Tibial artery (tissue), 4 donors: ENCODE measurements at places on chromosomes 5 and 9.
A peak's percentile ranks its signal among the peaks of the same experiment; 100 is the strongest.

- no peak overlapping the region for H3K4me3 ChIP-seq
- DNase-seq, result peak; percentile 21
- H3K27me3 ChIP-seq, result no peaks in the 10 kb centered on the region
- no peaks in the 10 kb centered on the region for H3K36me3 ChIP-seq
- no peaks in the 10 kb centered on the region for H3K4me1 ChIP-seq
Measured at GRCh38 chr5:156479849-156480248, 152.9 kb downstream of the SGCD start.

GRCh38 chr5:109857405-109858031 is 167.8 kb downstream of the MAN2A1 start:
- H3K4me1 ChIP-seq, result no peaks in the 10 kb centered on the region
- no peak overlapping the region for H3K4me3 ChIP-seq
- no peak overlapping the region for H3K27ac ChIP-seq
- H3K36me3 ChIP-seq, result peaks cover 28% of the 10 kb centered on the region

GRCh38 chr9:109585796-109586195 is 87.7 kb upstream of the PTPN3 start:
- H3K27ac ChIP-seq, result no peak overlapping the region
- no peaks in the 10 kb centered on the region for H3K36me3 ChIP-seq
- no peak overlapping the region for H3K4me3 ChIP-seq
- H3K27me3 ChIP-seq, result no peaks in the 10 kb centered on the region

DNA sequence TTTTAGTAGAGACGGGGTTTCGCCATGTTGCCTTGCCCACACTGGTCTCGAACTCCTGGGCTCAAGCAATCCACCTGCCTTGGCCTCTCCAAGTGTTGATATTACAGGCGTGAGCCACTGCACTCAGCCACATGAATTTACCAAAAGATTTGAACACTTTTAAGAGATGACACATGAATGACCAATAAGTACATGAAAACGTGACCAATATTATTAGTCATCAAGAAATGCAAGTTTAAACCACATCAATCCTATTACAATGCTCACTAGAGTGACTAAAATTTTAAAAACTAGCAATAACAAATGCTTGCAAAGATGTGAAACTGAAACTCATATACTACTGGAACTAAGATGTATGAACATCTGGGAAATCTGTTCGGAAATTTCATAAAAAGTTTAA is 54.3 kb downstream of the NR6A1 start:
- H3K4me1 ChIP-seq, result peaks cover 3% of the 10 kb centered on the region
- no peaks in the 10 kb centered on the region for H3K36me3 ChIP-seq
- no peak overlapping the region for H3K27ac ChIP-seq
- no peak overlapping the region for H3K4me3 ChIP-seq
- H3K27me3 ChIP-seq, result no peaks in the 10 kb centered on the region
- no peak for DNase-seq
